ENCODE measurements at places on chromosomes 3 and 15. TPM values are rescaled to one million over a fixed set of nuclear protein-coding genes. Genes with fewer than 3 reads are reported as not detected.

DNA sequence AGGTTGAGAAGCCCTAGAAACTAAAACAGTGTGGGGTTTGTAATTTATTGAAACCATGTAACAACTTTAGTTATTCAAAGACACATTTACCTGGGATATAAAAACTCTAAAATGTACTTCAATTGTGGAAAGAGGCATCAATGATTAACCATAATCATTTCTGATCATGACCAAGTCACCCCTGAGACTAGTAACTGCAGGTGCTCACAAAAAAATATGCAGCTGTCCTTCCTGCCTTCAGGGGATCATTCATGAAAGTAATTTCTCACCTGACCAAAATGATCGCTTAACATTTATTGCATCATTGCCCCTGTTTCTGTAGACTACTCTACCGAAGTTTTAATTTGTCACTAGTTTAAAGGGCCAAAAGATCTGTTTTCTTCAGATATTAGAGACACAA, 9.0 kb downstream of the ACP3 start:
- DNase-seq: no peak

GRCh38 chr15:75200765-75201615, 692 bp upstream of the C15orf39 start:
- peak; percentile 50 for DNase-seq

DNA sequence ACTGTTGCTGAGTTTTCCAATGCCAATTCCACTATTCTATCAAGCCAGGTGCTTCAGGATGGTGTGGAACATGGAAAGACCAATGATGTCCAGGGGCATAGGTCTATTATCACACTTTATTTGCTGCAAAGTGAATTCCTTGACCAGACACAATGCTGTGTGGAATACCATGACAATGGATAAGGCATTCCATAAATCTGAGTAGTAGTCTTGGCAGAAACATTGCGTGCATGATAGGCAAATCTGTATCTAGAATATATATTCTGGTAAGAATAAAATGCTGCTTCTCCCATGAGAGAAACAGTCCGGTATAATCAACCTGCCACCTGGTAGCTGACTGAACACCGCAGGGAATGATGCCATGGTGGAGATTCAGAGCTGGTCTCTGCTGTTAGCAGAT, 70.0 kb upstream of the ALDH1A3 start:
- DNase-seq: no peak

- DNase-seq: no peak
These were observed 32.2 kb downstream of the LIPC start for GRCh38 chr15:58463815-58464650.

- peak; percentile 69 for DNase-seq
These were observed at the start of gene UBA7 for GRCh38 chr3:49813497-49814174. TSS of gene UBA7 (minus strand) at chr3:49813953. CDS start at chr3:49813787, 166 bp downstream.

CLDN16 gene
- not detected for total RNA-seq

- DNase-seq: no peak
These were observed 370.1 kb upstream of the ONECUT1 start for GRCh38 chr15:53160092-53160704.

GRCh38 chr3:155631323-155632019, 113.4 kb downstream of the PLCH1 start:
- DNase-seq: no peak

DNA sequence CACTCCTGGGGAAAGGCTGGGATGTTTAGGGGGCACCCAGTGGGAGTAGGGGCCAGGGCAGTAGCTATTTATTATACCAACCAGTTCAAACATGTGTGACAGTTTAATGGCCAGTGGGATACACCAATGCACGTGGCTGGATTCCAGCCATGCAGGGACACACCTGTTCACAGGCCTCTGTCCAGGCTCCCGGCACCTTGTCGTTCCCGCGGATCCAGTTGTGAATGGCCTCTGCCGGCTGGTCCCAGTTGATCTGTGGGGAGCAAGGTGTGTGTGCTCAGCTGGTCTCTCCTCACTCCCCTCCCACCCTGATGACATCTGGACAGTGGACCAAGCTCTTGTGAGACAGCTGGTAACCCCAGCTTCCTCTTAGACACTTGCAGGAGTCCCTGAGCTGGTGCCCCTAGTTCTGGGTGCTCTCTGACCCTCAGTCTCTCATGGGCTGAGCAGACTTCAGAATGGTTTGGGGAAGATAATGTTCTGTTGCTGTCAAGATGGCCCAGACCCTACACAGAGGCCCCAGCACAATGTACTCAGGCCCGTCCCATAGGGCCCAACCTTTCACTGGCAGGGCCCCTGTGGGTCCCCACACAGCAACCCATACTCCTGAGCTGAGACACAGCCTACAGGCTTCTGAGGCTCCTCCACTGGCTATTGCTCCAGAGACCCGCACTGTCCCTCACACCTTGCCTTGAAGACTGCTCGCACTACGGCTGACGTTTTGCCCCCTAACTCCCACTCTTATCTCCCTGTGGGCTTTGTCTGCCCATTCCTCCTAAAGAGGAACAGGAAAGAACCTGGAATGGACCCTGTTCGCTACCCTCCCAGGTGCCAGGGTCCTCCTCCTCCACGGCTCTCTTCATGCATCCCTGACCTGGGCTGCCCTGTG, 25.8 kb downstream of the ALDH1L1 start:
- no peak for DNase-seq

DNA sequence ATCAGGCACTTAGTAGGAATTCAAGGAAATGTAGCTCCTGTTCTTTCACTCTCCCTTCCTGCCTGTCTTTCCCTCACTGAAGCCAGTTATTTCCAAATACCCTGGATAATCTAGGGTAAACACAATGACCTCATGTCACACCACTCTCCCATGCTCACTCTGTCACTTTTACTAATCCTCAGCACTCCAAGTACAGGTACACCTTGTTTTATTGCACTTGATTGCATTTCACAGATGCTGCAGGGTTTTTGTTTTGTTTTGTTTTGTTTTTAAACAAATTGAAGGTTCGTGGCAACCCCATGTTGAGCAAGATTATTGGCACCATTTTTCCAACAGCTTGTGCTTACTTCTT, 40.8 kb downstream of the PPM1L start:
- no peak for DNase-seq

KBTBD13 gene
- total RNA-seq: 4.2 TPM

DNA sequence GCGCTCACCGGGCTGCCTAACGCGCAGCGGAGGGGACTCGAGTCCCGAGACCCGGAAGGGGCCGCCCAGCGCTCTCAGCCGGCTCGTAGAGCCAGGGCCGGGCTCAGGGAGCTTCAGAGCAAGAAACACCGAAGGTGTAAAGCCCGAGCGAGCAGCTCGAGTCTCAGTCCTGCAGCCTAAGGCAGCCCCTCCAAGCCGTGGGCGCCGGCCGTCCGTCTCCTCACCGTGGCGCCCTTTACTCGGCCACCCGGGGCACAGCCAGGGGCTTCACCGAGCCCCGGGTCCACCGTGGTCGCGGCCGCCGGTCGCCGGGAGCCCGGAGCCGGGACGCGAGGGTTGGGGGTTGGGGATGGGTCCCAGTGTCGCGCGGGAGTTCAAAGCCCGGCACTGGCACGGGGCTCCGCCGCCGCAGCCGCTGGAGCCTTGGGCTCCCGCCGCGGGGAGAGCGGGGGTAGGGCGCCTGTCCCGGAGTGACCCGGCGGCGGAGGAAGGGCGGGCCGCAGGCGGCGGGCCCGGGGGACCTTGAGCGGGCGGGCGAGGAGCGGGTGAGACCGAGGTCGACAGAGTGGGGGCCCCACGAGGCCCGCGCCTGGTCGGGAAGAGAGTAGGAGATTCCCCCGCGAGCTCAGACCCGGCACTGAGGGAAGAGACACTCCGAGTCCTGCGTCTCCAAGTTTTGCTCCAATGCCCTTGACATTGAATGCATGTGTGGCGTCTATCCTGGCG, 26.9 kb upstream of the THRB start:
- peak; percentile 78 for DNase-seq

DNA sequence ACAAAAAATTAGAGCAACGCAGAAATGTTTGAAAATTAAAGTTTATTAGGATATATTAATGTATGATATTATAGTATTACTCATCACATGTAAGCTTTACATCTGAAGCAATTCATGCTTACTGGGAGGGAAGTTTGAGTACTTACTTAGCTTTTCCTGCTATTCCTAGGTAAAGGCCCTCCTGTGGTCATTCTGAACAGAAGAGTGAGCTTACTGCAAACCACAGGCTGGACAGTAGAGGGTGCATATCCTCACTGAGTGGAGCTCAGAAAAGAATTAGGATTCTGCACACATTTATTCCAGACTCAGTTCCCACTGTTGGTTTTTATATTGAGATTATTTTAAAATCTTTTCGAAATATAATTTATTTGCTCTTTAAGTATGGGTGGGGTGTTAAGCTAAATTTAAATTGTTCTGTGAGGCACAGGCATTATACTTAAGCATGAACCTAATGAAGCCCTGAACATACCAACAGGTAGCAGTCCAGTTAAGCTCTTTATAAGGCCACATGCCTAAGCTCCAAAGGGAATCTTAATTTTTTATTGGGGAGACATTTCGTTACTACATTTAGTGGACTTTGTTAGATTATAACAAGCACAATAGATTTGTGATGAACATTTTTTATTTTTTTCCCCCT, 10.2 kb downstream of the MRPS22 start:
- DNase-seq: no peak

DNA sequence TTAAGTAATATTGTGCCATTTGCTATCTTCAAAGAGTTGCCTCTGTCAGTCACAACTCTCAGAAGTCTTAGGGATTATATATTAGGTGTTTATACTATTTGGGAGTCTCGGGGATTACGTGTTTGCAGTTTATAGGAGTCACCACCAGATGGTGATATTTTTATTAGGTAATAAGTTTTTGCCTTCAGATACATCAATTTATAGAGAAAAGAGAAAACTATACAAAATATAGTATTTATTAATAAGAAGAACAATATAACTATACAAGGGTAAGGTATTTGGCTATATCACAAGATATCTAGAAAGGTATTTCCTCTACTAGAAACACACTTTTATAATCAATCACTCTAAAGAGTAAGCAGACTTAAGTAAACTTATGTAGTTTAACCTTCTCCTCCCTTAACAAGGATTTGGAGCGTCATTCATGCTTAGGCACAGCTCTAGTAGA, 10.7 kb upstream of the DHX36 start:
- no peak for DNase-seq

DNA sequence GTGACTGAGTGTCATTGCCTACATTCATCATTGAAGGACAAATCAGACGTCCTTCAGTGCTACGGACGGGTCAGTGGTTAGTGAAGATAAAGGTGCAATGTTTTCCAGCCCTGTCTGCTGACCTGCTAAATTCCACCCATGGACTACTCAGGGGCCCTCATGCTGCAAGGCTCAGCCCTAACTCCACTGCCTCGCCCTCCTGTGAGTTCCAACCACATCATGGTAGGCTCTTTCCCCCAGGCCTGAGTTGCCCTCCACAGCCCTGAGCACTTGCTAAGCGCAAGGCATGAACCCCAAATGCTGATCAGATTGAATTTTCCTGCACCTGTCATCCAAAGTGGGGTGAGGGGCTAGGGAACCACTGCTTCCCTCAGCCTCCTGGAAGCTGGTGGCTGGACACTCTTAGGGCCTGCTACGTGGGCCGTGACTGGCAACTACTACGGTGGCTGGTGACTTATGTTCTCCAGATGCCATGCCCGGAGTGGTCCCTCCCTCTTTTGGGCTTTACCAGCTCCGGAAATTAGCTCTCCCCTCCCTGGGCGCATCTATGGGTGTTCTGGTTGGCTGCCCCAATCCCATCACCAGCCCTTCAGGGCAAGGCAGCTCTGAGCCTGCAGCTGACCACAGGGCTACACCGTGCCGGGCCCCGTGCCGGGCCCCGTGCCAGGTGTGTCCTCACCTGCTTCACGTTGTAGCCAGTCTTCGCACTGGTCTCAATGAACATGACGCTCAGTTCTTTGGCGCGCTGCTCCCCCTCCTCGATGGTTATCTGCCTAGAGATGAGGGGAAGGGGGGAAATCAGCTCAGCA, 32.1 kb downstream of the SRPRB start:
- no peak for DNase-seq

- no peak for DNase-seq
These were observed 7.2 kb upstream of the IVD start for GRCh38 chr15:40398413-40398873.

ARID3B gene
- 2.1 TPM for total RNA-seq

BCHE gene
- 1.5 TPM for total RNA-seq

DNA sequence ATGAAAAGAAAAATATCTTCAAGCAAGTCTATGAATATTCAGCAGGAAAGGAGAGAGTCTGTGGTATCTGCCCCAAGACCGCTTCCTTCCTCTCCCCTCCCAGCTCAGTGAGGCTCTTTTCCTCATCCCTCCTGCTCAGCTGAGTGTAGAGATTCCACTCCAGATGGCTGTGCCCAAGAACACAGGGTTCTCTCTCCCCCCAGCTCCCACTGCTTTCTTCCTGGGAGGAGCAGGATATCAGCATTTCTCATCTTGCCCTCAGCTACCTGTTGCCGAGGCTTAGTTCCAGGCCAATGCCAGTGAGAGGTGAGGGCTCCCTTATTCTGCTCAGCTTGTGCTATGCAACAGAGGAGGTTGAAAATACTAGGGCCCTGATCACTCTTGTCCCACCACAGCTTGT, 211.9 kb downstream of the SV2B start:
- DNase-seq: no peak

- DNase-seq: no peak
These were observed 27.5 kb upstream of the FAM81A start for GRCh38 chr15:59410391-59410896.

PPP1R14D gene
- total RNA-seq: not detected

DNA sequence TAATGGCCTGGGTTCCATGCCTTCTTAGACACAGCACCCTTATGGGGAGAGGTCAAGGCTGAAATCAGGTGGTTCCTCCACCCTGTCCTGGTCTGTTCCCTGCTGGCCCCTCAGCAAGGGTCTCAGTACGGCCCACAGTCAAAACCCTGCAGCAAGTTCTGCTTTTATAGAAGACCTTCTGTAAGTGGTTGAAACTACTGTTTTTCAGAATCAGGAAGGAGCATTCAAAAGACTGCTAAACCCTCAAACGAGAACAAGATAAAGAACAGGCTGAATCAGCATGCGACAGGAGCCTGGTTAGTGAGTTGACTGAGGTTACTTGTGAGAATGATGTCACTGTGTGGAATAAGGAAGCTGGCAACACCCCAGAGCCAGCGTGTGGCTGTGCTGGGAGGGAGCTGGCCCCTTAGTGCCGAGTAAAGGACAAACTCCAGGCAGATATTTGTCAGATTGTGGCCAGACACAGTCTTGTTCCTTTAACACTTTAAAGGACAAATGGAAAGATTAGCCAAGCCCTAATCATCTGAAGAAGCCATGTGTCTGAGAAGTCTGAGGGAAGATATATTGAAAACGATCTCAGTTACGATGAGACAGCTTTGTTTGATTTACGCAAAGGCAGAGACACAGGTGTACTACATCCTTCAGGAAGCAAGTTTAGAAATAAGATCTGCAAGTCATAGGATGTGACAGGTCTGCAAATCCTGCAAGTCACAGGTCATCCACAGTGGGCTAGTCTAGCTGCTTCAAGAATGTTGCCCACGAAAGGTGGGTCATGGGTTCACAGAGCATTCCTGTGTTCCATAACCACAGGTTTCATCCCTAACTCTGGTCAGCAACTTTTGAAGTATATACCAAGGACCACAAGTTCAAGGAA, 54.0 kb downstream of the B3GNT5 start:
- DNase-seq: peak; percentile 77

DNA sequence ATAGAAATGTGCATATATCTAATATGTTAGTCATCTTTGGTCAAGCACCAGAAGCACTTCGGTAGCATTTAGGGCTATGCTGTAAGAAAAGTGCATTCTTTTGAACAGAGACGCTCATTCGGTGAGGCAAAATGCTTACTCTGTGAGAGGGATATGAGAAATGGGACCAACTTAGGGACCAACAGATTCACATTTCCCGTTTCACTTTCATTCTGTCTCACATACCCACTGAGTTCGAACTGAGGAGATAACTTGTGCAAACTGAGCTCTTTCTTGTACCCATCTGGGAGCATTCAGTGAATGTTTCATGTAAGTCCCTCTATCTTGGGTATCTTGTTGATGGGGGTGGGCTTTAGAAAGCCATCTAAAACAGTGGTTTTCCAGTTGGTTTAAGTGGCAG, 135.3 kb downstream of the FEZF2 start:
- DNase-seq: no peak

Measured in heart left ventricle (tissue), 16 donors.